ENCODE measurements at places on chromosomes 6 and 20. TPM values are rescaled to one million over a fixed set of nuclear protein-coding genes. Genes with fewer than 3 reads are reported as not detected.

Gene PXT1
- under 0.01 TPM for total RNA-seq

Gene TNFAIP3
- total RNA-seq: 82.8 TPM

Gene SLCO4A1
- total RNA-seq: 0.17 TPM

Gene PLG
- not detected for total RNA-seq

Gene EDN3
- total RNA-seq: not detected

Gene TMEM244
- total RNA-seq: not detected

Gene TMEM217
- total RNA-seq: 4.2 TPM

Gene RBCK1
- 106 TPM for total RNA-seq

Gene PTK6
- total RNA-seq: 1.1 TPM

Gene CGA
- total RNA-seq: not detected

Measured in mammary epithelial cell (primary cell).